Hematopoietic multipotent progenitor cell treated with erythropoietin and hydrocortisone succinate and interleukin-3 and kit ligand, for 8 days (in vitro differentiated cells): ENCODE measurements at places on chromosomes 3 and 15.

DNA sequence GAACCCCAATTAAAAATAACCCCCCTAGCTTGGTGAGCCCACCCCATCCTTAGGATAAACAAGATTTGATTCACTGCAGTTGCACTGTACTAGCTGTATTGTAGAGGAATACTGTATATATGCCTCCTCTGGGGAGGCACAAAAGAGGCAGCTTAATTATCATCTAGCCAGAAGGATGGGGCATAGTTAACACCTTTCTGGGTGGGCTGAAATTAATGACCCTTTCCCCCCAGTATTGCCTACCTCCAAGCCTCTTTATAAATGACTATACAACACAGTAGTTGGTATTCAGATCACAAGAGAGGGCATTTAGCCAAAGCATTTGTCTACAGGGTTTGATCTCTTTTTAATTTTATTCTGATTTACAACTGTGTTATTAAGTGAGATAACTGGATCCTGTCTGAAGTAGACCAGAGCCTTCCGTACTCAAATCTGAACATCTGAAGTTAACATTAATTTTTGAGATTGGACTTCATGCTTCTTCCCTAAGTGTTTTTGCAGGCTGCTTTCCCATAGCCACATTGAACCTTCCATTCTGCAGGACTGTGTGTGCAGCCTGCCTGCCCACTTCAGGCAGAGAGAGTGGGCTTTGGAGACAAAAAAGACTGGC lies 807.0 kb upstream of the ARRDC4 start:
- no peak for DNase-seq

- DNase-seq, result no peak
Observed at GRCh38 chr15:69145149-69145693, 15.2 kb upstream of the GLCE start.

GRCh38 chr3:169965562-169966427 lies 812 bp upstream of the SEC62 start:
- peak; percentile 77 for DNase-seq

- no peak for DNase-seq
Observed at GRCh38 chr15:28920781-28921331, 35.1 kb downstream of the APBA2 start.

GRCh38 chr3:134295930-134296329 lies 45.3 kb upstream of the RYK start:
- DNase-seq, result no peak

DNA sequence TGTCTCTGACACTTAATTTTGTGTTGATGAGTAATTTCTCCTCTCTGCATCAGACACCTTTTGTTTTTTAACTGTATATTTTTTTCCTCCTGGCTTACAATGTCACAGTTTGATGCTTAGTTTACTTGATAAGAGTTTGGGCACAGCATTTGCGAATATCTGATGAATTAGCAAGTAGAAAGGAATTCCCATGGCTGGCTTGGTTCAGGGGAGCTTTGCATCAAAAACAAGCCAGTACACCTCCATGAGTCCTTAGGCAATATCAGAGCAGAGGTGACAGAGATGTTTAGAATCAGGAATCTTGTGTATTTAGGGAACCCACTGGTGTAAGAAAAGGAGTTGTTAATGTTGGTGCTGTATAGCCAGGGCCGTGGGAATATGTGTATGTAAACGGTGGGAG lies 9.3 kb downstream of the ARHGEF26 start:
- no peak for DNase-seq

GRCh38 chr3:8882171-8882593 lies 81.1 kb downstream of the RAD18 start:
- DNase-seq, result no peak

- DNase-seq, result no peak
Observed at GRCh38 chr3:33737146-33737545, 19.1 kb upstream of the CLASP2 start.

- peak; percentile 5 for DNase-seq
Observed at GRCh38 chr3:62558549-62559112, 185.3 kb upstream of the FEZF2 start.

GRCh38 chr3:46154311-46154710 lies 53.8 kb downstream of the CCR1 start:
- no peak for DNase-seq

DNA sequence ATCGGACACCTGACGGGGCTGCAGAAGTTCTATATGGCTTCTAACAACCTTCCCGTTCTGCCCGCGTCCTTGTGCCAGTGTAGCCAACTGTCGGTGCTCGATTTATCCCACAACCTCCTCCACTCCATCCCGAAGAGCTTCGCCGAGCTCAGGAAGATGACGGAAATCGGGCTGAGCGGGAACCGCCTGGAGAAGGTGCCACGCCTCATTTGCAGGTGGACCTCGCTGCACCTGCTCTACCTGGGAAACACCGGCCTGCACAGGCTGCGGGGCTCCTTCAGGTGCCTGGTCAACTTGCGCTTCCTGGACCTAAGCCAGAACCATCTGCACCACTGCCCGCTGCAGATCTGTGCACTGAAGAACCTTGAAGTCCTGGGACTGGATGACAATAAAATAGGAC lies 9.8 kb upstream of the LRRC34 start:
- no peak for DNase-seq

DNA sequence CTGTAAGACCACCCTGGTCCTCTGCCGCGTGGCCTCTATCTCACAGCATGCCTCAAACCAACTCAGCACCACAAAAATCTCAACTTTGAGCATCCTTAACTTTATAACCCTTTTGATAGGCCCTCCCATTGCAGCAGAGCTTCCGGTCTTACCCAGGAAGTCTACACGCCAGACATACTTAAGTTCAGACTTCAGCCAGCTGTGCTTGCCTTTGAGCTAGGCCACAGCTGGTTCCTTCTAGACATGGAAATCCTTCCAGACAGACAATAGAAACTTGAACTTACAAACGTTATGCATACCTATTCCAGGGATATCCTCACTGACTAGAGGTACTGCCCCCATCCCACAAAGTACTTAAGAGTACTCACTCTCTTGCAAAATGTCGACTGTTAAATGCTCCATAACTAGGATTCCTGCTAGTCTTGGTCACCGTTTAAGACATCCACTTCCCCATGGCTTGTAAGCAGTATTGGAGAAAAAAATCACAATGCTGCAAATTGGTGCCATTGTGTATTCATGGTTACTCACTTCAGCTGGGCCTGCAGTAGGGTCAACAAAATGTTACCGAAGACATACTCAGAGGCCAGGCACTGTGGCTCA lies 183.5 kb downstream of the TBL1XR1 start:
- no peak for DNase-seq

DNA sequence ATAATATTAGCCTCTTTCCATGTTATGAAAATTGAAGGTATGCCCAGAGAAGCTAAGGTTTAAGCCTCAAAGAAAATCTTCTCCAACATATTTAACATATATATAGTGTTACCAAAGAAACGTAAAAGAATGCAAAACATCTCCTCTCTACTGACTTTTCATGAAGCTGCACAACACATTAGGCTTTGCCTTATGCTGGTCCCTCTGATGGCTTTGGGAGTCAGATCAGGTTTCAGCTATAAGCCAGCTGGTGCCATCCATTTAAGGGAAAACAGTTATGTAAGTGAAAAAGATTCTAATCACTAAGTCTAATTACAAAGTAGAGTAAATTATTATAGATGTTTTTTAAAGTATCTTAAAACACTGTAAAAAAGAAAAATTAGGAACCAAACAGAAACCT lies 410.5 kb downstream of the LSAMP start:
- no peak for DNase-seq

DNA sequence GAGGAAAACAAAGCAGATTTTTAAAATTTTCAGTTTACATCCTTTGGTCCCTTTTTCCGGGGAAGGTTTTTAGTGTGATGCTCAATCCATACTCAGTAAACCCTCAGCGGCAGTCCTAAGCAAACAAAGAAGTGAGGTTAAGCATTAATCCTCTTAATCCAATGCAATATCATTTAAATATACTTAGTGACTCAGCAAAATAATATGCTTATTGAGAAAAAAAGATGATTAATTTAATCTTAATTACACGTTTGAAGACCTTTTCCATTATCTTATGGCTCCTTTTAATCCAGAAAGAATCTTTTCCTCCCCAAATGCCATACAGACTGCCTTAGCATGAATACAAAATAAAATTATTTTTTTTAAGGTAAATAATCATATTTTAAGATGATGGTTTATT lies at the start of gene GABRR3:
GABRR3 (minus strand) TSS at position 108 of the 400 bp plus-strand sequence. CDS start 328 bp downstream, outside the sequence.
- no peak for DNase-seq

DNA sequence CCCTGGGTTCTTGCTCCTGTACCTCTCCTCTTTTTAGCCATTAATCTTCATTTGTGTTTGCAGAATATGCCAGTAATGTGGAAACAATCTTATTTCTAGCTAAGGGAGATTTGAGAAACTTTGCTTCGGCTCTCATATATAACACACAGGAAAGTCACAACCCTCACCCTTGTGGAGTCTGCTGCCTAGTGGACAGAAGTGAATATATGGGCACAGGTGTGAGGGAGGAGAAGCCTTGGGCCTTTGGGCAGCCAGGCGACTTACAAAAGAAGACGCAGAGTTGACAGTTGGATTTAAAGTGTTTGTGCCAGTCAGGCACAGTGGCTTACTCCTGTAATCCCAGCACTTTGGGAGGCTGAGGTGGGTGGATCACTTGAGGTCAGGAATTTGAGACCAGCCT lies 181.8 kb upstream of the TBL1XR1 start:
- peak; percentile 6 for DNase-seq

DNA sequence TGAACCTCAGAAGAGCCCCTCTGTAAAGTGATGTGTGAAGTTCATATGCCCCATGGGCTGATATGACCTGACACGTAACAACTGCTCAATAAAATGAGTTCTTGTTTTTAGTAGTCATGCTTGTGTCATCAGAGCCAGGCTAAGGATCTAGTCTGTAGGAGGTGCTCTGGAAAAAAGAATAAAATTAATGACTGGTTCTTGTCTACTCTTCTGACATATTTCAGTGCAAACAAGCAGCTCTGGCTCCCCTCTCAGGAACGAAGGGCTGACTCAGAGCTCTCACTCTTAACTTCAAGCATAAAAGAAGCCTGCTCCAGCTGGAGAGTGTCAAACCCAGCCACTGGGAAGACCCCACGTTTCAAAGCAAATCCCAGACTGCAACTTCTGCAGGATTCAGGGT lies 77.0 kb downstream of the LRIG1 start:
- no peak for DNase-seq

DNA sequence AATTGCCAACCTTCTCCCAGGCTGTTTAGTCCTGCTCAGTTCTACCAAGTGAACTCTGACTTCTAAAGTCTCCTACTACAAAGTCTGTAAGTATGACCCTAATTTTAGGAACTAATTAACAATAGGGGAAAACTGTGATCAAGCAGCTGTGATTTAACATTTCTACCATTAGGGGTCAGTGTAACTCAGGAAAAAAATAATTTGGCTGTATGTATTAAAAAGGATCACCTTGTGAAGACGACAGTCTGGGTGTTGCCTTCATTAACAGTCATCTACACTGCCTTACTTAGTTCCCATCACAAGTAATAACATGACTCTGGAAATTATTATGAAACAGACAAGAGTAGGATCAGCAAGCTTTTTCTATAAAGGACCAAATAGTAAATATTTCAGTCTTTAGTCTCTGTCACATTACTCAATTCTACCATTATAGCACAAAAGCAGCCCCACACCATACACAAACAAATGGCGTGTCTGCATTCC lies 4.2 kb upstream of the NPHP3 start:
- peak; percentile 75 for DNase-seq

DNA sequence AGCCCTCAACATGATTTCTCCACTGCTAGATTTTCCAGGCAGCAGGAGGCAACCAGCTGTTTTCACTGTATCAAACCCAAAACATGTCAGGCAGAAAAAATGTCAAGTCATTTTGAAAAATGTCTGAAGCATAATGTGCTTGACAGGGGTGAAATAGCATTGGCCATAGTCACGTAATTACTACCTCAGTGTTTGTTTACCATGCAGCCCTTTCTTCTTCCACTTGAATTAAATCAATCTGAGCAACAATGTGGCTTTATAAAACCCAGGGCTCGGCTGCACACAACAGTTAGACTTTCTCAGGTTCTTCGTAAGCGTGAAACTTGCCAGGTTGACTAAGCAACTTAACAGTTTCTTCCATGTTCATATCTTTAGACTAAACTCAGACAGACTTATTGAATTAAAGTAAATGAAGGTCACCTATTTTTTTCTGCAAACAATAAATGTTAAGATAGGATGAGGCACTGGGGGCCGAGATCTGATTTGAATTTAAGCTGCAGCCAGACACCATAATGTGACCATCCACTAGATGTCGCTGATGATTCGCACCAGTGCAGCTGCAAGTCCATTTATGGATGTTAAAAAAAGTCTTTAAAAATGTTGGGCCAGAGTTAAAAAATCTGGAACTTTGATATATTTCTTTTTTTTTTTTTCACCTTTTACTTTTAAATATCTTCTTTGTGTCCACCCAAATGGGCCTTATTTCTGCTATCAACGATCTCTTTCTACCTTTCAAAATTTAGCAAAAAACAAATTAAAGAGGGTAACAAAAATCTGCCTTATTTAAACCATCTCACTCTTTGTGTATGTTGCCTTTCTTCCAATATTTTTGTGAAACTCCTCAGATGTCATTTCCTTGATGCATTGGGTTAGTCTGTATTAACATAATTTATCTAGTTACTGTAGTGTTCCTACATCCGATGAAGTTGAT lies 305.9 kb downstream of the CACNA2D3 start:
- DNase-seq, result peak; percentile 51

DNA sequence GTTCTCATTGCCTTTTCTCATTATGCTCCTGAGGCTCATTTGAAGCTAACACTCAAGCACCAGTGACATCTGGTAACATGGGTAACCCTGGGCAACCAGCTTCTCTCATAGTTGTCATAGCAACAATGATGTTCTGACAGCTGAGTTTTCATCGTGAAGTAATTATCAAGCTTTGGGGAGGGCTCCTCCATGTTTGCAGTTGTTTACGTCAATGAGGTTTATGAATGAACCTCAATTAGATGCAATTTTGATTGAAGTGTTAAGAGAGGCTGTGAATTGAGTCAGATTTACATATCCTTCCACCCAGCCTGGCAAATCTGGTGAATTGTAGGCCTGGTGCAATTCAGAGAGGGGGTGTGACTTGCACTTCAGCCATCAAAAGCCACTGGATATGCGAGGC lies 119.3 kb upstream of the CHD2 start:
- no peak for DNase-seq

DNA sequence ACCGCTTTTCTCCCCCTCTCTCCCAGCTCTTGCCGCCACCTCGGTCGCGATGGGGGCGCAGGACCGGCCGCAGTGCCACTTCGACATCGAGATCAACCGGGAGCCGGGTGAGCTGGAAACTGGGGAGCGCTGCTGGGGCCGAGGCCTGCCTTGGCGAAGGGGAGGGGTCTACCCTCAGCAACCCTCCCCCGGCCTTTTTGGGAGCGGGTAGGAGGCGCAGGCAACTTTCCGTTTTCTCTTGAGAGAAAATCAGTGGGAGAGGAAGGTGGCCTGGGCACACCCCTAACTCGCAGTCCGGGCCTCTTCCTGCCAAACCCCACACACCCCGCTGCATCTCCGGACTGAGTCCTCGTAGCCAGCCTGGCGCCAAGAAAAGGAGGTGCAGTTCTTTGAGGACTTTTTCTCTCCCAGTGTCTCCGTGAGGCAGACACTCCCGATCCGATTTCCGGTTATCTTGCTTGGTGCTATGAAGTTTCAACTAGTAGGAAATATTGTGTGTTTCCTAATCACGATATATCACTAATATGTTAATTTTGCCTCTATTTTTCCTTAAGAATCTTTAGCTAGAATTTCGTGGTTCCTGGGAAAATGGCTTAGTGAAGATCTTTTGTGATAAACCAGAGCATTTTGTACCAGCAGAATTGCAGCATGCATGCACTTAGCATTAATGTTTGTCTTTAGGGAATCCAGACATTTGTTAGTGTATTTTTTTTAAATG lies 631 bp downstream of the NKTR start:
- peak; percentile 81 for DNase-seq
